ENCODE measurements at places on chromosomes 7 and 10.

DNA sequence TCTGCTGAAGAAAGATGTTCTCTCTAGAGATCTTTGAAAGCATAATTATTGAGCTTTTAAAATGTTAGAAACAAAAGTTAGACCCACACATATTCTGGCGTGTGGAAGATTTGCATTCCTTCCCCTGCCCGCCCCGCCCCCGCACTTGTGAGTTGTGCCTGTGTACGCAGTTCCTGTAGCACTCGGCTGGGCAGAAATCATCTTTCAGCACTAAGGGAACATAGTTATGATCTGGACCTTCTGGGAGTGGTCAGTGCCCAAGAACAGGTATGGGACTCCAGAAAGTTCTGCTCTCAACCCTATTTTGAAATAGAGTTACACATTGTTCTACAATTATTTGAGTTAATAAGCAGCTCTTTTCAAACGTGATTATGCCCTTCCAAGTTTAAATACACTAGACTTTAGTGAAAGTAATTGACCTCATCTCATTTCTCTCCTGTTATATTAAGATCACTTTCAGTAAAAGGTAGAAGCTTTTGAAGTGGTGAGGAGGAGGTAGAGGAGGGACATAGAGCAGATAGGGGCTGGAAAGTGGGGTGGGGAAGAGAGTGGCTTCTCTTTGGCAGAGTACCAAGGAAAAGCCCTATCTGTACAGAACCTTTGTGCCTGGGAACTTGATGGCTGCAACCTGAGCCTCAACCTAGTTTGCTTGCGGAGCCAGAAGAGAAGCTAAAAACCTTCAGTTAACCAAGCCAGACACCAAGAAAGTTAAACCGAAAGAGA is 5.7 kb downstream of the BLVRA start:
- peak; percentile 32 for DNase-seq

GRCh38 chr10:28169525-28169924 is 133.3 kb downstream of the MPP7 start:
- DNase-seq, result no peak

DNA sequence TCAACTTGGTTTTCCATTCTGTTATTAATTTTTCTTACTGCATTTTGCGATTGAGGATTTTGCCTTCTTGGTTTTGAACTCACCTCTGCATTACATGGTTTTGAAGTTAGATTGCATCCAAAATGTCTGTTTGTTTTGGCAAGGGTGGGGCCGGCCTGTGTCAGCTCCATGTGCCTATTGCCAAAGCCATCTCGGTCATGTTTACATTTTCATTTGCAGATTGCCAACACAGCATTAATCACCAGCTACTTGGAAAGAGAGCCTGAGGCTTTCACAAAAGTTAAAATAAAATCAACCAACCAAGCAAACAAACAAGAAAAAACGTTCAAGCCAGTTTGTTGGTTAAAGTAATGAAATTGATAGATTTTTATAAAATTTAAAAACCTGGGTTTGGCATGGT is 695.8 kb downstream of the TYW1 start:
- no peak for DNase-seq

- no peak for DNase-seq
These were observed 131.8 kb downstream of the ANK3 start for GRCh38 chr10:60257767-60258428.

DNA sequence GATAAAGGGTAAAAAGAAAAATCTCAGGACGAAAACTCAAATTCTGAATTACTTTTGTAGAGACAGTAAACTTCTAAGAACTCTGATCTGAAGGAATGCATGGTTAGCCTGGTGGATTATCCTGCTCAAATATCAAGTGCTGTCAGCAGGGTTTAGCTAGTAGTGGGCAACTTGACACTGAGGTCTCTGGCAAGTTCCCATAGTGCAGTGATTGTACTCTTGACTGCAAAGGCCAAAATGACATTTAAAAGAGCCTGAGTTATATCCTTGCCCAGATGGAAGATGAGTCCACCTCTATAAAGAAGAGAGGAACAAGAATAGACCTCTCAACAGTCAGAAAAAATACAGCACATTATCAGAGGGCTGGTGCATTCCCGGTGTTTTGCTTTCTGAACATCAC is 304.5 kb upstream of the IMMP2L start:
- no peak for DNase-seq

DNA sequence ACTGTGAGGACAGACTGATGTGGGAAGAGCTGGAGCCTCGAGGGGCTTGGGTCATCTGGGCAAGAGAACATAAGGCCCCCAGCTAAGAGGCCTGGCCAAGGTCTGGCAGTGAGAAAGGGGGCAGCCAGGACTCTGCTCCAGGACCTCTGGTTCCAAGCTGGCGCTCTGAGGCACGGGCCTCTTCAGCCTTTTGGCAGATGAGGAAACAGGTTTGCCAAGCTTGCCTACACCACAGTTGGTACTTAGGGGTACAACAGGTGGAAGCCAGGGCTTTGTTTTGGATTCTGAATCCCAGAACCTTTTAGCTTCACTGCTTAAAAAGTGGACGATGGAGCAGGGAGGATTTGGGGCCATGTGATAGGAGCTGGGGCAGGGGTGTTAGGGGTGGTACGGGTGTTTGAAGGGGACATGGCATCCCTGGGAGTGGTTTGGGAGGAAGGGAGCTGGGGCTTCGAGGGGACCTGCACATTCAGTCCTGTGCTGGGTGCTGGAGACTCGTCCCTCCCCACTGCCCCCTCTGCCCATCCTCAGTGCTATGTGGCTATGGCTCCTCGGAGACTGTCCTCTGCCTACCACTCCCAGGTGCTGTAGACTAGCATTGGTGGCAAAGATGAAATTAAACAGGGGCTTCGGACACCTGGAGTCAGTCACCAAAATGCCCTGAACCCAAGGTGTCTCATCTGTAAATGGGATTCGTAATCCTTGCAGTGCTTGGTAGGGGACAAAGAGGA is 30.3 kb downstream of the ZNF775 start:
- no peak for DNase-seq

DNA sequence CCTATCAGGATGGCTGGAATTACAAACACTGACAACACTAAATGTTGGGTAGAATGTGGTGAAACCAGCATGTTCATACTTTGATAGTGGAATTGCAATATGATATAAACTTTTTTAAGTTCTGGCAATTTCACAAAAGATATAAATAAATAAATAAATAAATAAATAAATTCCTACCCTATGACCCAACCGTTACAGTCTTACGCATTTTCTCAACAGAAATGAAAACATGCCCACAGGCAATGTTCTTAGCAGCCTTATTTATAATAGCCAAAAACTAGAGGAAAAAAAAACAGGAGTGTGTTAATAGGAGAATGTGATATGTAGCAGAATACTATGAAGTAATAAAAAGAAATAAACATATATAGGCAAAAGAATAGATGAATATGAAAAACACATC is 318.9 kb downstream of the IPMK start:
- no peak for DNase-seq

- no peak for DNase-seq
These were observed 24.9 kb downstream of the GSAP start for GRCh38 chr7:77391230-77391629.

- DNase-seq, result no peak
These were observed 24.1 kb upstream of the C10orf71 start for GRCh38 chr10:49274886-49275285.

- DNase-seq, result no peak
These were observed 25.2 kb upstream of the DMTF1 start for GRCh38 chr7:87127019-87127418.

DNA sequence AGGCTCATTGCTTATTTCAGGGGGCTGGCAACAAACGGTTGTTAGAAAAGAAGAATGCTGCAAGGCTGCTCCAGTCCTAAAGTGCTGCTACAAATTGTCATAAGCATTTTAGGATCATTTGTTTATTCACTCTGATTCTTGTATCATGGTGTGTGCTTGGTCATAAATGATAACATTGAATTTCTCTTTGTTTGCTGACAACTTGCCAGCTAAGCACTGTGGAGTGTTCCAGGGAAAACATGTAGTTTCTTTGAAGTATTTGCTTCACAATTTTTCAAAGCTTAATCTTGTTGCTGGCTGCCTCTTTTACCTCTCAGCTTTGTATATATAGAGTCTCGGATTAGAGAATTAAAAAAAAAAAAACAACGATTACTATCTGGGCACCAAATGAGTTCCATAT is 263.0 kb downstream of the PHF14 start:
- DNase-seq, result no peak

DNA sequence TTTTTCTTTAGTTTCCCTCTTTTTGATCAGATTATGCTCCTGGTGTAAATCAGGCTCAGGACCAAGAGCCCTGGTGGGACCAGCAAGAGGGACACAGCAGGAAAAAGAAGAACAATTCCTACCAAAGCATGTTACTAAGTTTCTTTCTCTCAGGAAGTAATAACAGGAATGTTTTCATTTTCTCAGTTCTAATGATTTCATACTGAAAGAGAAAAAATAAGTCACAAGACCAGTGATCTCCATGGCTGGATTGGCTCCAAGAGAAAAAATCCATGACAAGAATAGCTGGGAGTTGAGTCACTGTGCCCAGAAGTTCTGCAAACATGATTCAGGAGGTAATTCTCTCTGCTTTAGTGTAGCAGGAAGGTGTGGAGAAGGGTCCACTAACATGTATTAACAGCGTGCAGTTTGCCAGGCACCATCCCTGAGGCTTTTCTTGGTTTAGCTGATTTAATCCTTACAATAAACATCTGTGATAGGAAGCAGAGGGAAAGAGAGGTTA is 23.8 kb upstream of the IFIT2 start:
- no peak for DNase-seq

GRCh38 chr10:95837356-95837776 is 70.4 kb upstream of the CC2D2B start:
- DNase-seq, result no peak

DNA sequence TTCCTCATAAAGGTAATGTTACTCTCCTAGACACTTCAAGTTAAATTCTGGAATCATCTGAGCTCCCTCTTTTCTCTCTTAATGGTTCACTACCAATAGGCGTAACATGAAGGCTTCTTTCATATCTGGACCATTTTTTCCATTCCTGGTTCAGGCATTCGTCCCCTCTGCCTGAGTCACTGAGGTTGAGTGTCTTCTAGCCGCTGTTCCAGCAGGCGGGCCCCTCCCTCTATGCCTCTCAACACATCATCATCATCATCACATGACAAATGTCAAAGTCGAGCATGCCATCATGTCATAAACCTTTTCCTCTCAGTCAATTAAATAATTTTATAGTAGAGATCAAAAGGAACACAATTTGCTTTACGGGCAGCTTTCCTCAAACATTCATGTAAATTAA is 168.9 kb upstream of the ASAH2 start:
- DNase-seq, result no peak

- no peak for DNase-seq
These were observed 1.3 kb upstream of the ACHE start for GRCh38 chr7:100896732-100897608.

DNA sequence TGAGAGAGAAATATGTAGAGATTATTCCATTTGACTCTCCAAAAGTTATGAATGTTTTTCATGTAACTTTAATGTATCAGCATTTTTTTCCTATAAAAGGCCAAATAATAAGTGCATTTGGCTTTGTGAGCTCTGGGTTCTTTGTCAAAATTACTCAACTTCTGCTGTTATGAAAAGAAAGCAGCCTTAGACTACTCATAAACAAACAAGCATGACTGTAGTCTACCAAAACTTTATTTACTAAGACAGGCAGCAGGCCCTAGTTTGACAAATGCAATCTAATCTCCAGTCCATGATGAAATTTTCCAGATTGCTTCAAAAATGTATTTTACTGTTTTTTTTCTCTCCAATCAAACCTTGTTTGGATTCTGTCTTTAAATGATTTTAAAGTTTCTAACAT is 46.3 kb downstream of the MRPL32 start:
- DNase-seq, result no peak

GRCh38 chr10:53006663-53007526 is 234.3 kb upstream of the MBL2 start:
- DNase-seq, result no peak
